Kidney tubule cell (primary cell): ENCODE measurements at places on chromosomes 5 and 9.
A peak's percentile ranks its signal among the peaks of the same experiment; 100 is the strongest.

GRCh38 chr5:127609957-127610356, 38.9 kb upstream of the CTXN3 start:
- no peak for DNase-seq

GRCh38 chr5:96388176-96388575, 44.9 kb downstream of the PCSK1 start:
- DNase-seq, result no peak

DNA sequence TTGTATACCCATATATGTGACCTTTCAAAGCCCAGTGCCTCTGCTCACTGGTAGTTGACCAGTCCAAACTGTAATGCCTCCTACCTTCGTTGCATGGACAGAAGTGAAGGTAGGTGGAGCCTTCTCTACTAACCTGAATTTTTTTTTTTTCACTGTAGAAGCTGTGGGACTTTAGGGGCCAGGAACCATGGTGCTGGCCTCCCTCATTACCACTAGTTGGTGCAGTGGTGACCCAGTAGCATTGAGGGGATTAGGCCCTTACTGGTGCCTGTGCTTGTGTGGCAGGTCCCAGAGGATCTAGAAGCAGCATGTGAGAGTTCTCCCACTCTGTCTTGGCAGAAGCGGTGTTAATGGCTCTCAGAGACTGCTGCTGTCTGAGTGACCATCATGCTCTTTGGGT, 2.3 kb downstream of the RALGPS1 start:
- no peak for DNase-seq

DNA sequence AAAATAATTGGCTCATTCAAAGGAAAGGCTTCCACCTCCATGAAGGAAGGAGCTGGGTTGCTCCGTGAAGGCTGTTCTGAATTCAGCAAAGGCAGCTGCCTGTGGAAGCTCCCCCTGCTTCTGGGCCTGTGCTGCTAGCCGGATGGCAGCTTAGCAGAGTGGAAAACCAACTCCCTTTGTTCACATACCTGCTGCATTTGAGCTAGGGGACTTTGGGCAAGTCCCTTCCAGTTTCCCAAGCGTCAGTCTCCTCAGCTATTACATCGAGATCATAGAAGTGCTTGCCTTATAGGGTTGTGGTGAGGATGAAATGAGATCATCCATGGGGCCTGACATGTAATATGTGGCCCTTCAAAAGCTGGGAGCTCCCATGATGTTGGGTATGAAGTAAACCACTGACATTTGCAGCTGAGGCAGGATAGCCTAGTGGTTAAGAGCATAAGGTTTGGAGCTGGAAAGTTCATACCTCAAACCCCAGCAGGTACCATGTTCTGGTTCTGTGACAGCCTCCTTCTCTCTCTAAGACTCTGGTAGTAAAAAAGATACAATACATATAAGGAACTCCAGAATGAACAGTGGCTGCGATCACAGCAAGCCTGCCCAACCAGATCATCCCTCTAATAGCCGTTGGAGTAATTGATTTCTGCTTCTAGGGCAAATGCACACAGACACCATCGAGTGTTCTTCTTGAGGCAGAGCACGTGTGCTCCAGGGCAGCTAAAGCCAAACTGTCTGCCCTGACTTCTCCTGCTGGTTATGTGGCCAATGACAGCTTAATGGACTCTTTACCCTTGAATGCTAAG, 11.0 kb upstream of the DENND1A start:
- DNase-seq, result no peak

GRCh38 chr5:142032747-142033631, 20.2 kb upstream of the GNPDA1 start:
- no peak for DNase-seq

DNA sequence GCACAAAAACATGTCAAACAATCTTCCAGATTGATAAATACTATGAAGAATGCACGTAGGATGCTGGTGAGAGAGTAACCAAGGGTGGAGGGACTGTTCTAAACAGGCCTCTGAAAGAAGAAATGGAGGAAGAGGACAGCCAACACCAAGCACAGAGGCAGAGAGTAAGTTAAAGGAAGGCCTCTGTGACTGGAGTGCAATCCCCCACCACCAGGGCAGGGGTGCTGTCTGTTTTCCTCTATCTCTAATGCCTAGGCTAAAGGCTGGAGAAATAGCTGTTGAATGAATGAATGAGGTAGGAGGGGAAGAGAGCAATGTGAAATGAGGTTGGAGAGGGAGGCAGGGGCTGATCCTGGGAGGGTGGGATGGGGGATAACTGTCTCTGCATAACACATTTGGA, 88.9 kb downstream of the ANKRD55 start:
- DNase-seq, result no peak

GRCh38 chr9:21970800-21971640, 23.2 kb downstream of the CDKN2A start:
- peak; percentile 46 for DNase-seq

- DNase-seq, result no peak
Measured at GRCh38 chr9:76463211-76463610, 4.2 kb downstream of the GCNT1 start.

DNA sequence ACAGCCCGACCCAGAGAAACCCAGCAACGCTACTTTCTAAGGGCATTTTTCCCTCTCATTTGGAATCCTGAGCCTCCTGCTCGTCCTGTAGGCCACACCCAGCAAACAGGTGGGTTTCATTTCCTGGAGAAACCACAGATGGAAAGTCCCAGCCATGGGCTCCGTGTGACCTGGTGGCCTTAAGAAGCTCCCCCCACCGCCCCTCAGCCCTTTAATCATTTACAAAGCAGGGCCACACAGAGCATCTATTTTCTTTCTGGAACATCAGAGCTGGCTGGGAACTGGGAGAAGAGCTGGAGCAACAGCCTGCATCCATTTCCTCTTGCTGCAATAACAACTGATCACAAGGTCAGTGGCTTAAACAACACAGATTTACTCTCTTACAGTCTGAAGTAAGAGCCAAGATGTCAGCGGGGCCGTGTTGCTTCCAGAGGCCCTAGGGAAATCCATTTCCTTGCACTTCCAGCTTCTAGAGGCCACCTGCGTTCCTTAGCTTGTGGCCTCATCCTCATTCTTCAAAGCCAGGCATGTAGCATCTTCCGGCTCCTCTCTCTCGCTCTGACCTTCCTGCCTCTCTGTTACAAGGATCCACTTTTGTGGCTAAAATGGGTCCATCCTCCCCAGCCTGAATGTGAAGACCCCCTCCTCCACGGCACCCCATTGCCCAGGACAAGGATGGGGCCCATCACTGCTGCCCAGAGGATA, 40.5 kb downstream of the C9orf50 start:
- DNase-seq, result peak; percentile 91

GRCh38 chr5:129395247-129395646, 64.9 kb upstream of the ADAMTS19 start:
- DNase-seq, result no peak

- no peak for DNase-seq
Measured at GRCh38 chr5:73266925-73267765, 94.2 kb downstream of the TMEM174 start.

DNA sequence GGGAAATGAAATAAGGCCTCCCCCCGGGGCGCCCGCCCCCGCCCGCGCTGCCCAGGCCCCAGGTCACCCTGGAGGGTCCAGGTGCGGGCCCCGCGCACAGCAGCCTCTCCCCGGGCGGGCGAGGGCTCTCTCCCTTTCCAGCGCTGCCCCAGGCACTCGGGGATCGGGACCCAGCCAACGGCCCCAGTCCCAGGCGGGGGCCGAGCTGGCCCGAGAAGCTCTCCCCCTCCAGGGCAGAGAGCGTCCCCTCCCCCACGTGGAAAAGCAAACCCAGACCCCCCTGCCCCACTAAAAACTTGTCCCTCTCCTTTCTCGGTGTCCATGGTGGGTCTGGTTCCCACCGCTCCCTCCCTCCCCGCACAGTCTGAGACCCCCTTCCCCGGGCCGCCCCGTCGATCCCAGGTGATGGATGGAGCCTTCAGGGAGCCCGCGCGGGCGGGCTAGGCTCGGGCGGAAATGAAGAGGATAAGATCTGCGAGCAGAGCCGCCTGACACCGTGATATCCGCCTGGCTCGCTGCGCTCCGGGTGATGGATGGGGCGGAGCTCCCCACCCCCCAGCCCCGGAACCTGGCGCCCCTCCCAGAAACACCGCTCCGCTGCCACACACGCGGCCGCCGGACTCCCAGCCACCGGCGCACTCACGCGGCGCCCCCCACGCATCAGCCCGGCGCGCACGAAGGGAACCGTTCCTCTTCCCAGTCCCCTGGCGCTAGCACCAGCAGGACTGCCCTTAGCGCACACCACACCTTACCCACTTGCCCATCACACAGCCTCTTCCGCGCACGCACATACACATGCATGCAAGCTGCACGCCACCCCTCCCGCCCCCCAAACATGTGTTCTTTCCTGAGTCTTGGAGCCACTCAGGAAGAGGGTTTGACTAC, 81.7 kb upstream of the ZBTB43 start:
- DNase-seq, result peak; percentile 61

- DNase-seq, result peak; percentile 13
Measured at GRCh38 chr5:171633776-171634470, 151.7 kb upstream of the SMIM23 start.

DNA sequence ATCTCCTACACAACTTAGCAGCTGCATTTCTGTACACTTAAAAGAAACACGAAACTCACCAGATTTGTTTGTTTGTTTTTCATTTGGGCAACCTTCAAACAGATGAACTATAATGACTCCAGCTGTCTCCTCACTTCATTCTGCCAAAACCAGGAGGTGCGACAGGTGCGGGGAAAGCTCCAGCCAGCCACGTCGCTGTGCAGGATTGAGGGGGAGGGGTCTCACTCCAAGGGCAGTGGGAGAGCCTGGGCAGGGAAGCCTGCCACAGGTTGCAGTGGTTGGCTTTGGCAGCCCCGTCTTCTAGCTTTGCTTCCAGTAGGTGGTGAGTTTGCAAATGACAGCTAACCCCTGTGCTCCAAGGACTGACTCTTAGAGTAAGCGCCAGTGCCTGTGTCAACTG, 215.8 kb downstream of the CEMIP2 start:
- DNase-seq, result no peak

DNA sequence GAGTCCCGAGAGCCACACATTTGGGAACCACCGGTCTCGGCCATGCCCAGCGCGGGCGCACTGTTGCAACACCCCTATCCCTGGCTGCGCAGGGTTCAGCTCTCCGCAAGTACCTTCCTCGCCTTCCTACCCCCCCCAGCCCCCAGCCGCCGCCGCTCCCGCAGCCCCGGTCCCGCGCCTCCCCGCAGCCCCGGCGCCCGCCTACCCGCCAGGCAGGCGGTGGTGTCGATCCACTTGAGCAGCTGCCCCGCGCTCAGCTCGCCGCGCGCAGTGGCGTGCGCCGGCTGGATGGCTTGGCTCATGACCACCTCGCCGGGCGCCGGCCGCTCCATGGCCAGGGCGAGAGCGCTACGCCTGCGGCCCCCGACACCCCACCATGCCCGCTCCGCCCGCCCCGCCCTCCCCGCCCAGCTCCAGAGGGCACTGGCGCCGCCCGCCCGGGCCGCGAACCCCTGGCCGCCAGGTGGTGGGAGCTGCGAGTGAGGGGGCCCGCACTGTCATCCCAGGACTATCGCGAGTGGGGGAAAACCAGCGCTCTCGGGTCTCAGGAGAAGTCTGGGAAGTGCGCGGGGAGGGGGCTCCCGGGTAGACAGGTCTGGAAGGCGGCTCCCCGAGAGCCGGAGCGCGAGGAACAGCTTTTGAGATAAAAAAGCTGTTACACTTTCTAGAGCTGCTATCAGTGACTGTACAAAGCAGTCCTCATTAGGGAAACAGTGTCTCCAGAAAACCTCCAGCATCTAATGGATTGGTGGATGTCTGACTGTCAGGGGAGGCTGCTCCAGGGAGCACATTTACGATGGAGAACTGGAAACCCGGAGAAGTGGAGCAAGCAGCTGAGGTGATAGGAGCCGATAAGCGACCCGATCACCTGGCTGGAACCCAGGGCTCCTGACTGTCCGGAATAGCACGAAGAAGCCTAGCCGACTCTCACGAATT, at the start of gene ACOT12:
TSS of gene ACOT12 (minus strand) at position 352 of the 936 bp plus-strand sequence. CDS start at position 332, 20 bp downstream.
- no peak for DNase-seq

- DNase-seq, result no peak
Measured at GRCh38 chr9:105205787-105206495, 38.5 kb upstream of the SLC44A1 start.

DNA sequence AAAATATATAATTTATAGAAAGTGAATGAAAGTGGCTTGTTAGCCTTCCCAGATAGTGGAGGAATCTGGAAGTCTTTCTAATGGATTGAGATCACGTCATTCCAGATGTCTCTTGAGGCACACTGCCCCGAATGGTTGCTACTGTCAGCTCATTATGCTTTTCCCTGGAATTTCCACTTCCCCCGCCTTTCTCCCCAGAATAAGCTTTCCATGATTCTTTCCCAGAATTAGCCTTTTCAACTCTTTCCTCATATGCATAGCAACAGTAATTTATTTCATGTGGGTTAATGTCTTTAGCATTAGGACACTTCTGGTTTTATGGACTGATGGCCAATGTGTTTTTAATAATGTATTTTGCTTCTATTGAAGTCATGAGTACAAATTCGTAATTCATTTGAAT, 81.5 kb downstream of the PALM2AKAP2 start:
- DNase-seq, result no peak

DNA sequence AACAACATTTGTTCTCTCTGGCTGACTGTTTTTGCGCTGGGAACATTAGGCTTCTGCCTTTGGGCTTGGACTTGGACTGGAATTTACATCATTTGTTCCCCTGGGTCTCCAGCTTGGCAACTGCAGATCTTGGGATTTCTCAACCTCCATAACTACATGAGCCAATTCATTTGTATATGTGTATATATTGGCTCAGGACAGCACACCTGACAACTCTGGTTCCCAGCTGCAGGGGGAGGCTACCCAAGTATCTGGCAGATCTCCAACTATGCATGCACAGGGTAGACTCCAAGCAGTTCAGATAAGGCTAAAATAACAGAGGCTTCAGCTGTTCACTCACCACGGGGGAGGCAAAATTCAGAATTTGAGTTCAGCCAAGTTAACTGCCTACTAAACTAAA, 31.6 kb upstream of the F2RL1 start:
- DNase-seq, result peak; percentile 72

DNA sequence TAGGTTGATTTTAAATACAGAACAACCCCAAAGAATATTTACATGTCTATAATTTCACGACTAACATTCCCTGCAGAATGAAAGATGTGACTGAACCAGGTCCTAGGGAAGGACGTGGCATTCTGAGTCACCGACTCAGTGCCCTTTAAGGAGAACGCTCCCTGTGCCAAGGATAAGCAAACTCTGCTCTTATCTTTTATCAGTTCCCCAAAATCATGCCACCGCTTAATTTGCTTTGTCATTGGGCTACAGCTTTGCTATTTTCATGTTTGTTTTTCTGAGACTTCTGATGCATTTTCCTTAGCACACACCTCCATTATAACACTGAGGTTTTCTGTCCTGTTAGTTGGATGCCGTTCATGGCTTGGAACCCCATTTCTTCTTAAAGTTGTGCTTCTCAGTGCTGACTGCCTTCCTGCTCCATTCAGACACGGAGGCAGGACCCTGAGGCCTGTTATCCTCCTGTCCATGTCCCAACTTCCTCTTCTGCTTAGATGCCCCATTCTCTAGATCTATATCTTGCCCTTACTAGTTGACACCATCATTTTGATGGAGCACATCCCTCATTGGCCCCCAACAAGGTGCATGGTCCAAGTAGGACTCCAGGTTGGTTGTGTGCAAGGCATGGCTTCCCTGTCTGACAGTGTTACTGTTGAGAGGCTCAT, 11.2 kb upstream of the SEMA4D start:
- no peak for DNase-seq
